ENCODE measurements at places on chromosomes 12 and 14. TPM values are rescaled to one million over a fixed set of nuclear protein-coding genes. Genes with fewer than 3 reads are reported as not detected.

- no peak for DNase-seq
These were observed 16.1 kb upstream of the CCDC85C start for GRCh38 chr14:99619835-99620834.

Gene ARL1
- total RNA-seq, result 82.4 TPM

DNA sequence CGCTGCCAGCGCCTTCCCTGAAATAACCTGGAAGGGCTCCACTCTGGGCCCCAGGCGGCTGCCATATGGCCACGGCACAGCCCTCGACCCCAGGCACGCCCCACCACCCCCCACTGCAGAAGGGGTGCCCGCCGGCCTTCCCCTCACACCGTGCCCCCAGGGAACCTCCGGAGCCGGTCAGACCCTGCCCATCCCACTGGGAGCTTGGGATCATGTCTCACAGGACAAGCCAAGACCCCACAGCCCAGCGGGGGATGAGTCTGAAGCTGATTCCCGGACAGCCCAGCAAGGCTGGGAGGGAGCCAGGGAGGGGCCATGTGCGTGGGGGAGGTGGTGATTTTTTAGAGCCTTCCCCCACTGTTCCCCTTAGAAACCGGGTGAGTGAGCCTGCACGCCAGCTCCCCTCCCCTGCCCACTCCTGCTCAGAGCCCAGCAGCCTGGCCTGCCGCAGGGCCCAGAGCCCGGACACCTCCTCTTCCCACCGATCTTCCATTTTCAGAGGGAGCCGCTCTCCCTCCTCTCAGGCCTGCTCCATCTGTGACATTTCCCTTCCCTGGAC lies 1.4 kb downstream of the RIMBP2 start:
- no peak for DNase-seq

Gene SLC22A17
- 2.4 TPM for total RNA-seq

Gene KCNMB4
- 0.05 TPM for total RNA-seq

DNA sequence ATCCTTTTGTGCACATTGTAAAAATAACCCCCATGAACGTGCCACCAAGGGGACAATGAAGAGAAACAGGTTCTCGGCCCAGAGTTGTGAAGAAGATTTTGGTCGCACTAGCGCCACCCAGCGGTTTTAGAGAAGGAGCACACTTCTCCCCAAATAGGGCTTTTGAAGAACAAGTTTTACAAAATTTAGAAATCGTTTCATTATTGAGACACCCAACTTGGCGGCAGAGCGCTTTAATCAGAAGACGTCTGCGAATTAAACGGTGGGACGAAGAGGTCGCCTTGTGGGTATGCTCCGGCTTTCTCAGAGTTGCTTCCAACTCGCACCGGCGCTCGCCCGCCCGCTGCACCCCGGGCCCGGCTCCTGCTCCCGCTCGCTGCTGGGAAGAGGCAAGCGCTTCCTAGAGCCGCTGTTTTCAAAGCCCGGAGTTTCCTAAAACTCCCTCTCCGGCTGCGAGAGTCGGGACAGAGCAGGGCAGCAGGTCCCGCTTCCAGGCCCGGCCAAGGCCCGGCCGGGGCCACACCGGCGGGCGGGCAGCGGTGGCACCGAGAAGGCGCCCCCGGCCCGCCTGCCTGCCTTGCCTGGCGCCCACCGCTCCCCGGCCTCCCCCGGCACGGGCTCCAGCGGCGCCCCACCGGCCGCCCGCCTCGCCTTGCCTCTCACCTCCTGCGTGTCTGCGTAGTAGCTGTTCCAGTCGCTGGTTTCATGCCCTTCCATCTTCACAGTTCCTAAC lies 645 bp downstream of the FOXA1 start:
- no peak for DNase-seq

GRCh38 chr14:49492151-49492550 lies 94.0 kb downstream of the RPS29 start:
- no peak for DNase-seq

GRCh38 chr14:61965030-61965745 lies 203.0 kb downstream of the SNAPC1 start:
- no peak for DNase-seq
